Common myeloid progenitor, CD34-positive (primary cell): ENCODE measurements at places on chromosomes 11 and 22.

- DNase-seq: peak; percentile 50
Measured at GRCh38 chr11:122882189-122882856, at the start of gene JHY. TSS of gene JHY (plus strand) at chr11:122882759. CDS start at chr11:122885850, 3,091 bp downstream.

DNA sequence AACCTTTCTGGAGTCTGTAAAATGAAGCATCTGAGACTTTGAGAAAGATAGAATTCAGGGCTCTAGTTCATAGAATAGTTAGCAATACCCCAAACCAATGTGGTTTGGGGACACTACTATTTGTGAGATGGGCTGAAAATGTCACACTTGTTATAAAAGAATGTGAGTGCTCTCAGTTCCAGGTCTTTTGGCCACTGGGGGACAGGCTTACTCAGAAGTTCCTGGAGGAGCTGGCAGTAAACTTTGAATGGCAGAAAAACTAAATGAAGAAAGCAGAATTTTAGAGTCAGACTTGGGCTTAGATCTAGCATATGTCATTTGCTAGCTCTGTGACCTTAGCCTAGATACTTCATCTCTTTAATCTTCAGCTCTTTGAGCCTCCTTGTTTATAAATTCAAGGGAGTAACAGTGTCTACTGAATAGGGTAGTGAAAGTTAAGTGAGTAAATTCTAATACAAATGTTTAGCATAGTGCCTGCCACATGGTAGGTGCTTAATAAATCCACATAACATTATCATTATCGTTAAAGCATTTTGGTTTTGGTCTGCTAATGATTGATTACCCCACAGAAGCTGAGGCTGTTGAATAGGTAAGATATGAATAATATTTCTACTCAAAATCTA lies 3.7 kb downstream of the LYVE1 start:
- DNase-seq: no peak

DNA sequence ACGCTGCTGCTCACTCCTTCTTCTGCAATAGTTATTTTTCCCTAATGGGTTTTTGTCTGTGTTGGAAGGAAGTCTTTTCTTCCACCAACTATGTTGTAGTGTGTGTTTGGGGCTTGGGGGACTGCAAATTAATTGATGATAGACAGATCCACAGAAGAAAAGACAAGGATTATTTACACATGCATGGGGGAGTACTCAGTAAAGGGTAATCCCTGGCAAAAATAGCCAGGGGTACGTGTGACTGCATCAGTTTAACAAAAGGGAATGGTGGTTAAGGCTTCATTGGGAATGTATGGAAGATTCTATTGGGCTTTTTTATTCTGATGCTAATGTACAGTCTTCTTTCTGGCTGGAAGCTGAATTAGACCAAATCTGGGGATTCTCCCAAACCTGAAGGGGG lies 20.2 kb upstream of the FEZ1 start:
- no peak for DNase-seq

GRCh38 chr22:44329179-44329796 lies 16.5 kb upstream of the SHISAL1 start:
- DNase-seq: no peak

- no peak for DNase-seq
Measured at GRCh38 chr11:126403658-126404057, 48.2 kb downstream of the ST3GAL4 start.

DNA sequence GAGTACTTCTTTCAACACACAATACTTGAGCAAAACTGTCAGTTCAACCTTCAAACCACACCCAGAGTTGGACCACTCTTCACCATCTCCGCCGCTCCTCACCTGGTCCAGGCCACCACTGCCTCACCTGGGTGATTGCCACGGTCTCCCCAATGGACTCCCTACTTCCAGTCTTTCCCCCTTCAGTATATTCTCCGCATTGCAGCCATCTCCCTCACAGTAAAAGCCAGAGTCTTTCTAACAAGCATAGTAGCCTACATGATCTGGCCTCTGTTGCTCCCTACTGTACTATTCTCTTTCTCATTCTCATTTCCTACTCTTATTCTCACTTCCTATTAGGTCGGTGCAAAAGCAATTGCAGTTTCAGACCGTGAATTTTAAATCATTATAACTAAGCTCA lies 28.5 kb downstream of the AASDHPPT start:
- no peak for DNase-seq

GRCh38 chr22:46829941-46830715 lies 67.7 kb downstream of the TBC1D22A start:
- DNase-seq: no peak

DNA sequence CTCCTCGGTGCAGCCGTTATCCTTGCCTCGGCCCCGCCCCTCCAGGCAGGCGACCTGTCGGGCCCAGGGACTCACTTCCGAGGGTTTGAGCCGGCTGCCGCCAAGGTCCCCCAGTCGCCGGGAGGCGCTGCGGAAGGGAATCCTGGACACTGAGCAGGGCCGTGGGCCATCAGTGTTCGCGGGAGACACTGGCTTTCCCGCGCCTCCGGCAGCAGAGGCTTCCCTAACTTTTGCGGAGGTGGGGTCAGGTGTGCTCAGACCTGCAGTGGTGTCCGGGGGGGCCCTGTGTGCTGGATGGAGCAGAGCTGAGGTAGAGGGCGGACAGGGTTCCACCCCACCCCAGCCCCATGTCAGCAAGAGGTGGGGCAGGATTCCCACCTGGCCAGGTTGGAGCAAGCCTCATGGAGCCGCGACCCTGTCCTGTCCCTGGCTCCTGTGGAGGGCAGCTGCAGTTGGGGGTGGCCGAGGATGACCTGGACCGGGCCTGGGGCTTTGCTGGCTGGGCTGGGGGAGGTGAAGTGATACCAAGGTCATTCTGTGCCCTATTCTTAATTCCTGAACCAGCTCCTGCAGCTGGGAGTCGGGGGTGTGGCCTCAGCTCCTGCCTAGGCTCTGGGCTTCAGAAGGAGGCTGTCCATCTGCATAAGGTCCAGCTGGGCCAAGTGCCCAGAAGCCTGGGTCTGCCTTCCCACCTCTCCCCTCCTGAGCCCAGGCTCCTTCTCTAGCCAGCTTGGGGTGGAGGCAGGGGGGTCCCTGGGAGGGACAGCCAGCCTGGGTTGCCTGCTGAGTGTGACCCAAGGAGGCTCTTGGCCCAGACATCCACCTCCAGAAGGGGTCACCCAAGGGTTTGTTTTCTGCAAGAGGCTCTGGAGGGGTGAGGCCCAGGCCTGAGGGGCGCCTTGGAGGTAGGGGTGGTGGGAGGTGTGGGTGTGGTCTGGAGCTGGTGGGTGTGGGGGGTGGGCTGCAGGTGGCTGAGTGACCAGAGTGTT lies 8.4 kb downstream of the TSPAN4 start:
- no peak for DNase-seq

DNA sequence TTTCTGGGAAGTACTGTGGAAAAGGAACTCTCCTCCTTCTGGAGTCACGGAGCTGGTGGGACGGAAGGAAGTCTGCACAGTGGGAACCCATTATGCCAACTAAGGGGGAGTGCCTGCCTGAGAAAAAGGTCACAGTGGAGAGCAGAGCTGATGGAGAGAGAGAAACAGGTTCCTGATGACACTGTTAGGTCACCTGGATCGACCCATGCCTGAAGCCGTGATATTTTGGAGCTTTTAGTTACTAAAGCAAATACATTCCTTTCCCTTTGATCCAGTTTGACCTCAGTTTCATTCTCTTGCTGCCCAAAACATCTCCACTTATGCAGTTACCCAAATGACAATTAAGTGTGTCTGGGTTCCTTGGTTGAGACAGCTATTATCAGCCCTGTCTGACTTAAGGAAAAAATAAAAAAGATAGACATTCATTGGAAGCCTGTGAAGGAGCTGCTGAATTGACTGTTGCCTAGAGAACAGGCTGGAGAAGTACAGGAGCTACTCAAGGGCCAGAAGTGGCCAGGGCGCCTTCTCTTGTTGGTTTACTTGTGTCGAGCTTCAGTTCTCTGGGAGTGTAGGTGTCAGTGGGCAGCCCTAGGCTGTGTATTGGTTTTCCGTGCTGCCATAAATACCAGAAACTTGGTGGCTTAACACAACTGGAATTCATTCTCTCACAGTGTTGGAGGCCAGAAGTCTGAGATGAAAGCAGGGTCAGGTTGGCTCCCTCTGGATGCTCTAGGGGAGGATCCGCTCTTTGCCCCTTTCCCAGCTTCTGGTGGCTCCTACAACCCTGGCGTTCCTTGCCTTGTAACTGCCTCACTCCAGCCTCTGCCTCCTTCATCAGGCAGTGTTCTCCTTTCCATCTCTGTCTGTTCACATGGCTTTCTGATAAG lies 13.6 kb downstream of the MRGPRD start:
- no peak for DNase-seq

- DNase-seq: no peak
Measured at GRCh38 chr11:13102865-13103539, 93.9 kb downstream of the RASSF10 start.

DNA sequence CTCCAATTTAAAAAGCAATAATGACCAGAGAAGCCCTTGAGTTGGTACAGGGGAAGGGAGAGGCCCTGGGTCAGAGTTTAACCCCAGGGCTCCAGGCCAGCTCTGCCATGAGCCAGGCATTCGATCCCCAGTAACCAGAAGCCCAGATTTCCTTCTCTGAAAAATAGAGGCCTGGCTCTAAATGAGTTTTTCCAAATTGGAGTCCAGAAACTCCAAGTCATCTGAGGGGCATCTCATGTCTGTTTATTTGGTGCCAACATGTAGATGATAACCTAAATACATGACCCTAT lies 381.9 kb downstream of the CTTN start:
- DNase-seq: no peak
